ENCODE measurements at places on chromosomes 6 and 20.

GRCh38 chr20:52847029-52847660, 125.0 kb upstream of the TSHZ2 start:
- DNase-seq, result no peak

DNA sequence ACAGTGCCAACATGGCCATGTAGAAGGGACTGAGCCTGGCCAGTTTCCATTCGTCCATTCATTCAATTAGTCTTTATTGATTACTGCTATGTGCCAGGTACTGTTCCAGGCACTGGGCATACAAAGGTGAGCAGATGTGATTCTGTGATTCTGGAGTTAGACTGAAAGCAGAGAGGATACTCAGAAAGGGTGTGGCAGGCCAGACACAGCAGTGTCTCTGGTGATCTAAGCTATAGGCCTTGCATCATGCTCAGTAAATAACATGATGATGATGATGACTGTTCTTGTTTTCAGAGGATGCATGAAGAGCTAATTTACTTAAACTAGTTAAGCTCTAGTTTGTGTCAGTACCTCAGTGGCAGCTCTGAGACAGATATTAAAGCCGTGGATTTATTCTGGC, 31.4 kb upstream of the FUCA2 start:
- no peak for DNase-seq

DNA sequence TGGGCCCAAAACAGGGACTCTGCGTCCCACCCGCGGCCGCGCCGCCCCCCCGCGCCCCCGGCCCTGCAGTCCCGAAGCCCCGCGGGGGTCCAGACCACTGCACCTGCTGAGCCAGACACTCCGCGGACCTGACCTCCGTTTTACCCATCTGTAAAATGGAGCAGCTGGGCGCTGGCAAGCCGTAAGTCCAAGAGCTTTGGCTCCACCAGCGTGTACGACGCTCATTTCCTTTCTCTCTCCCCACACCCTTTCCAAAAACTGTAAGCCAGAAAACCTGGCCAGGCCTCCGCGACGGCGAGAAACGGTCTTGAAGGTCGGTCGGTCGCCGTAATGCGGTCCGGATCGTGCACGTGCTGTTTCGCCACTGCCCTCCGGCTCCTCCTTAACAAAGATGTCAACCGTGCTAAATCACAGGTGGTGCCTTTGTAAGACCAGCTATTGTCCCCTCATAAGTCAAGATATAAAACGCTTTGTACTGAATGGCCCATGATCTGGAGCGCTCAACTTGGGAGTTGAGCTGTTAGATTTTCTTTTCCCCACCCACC, 7.8 kb upstream of the NR2E1 start:
- DNase-seq, result no peak

DNA sequence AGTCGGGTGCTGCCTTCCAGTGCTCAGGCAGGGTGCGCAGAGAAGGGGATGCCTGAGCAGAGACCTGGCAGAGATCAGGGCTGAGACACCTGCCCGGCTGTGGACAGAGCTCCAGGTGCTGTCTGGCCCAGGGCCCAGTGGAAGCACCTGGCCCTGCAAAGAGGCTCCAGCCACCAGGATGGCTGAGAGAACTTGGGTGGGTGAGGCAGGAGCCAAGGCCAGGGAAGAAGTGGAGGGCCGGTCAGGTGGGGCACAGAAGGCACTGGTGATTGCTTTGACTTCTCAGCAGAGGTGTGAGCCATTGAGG, 31.2 kb downstream of the PNLDC1 start:
- no peak for DNase-seq

DNA sequence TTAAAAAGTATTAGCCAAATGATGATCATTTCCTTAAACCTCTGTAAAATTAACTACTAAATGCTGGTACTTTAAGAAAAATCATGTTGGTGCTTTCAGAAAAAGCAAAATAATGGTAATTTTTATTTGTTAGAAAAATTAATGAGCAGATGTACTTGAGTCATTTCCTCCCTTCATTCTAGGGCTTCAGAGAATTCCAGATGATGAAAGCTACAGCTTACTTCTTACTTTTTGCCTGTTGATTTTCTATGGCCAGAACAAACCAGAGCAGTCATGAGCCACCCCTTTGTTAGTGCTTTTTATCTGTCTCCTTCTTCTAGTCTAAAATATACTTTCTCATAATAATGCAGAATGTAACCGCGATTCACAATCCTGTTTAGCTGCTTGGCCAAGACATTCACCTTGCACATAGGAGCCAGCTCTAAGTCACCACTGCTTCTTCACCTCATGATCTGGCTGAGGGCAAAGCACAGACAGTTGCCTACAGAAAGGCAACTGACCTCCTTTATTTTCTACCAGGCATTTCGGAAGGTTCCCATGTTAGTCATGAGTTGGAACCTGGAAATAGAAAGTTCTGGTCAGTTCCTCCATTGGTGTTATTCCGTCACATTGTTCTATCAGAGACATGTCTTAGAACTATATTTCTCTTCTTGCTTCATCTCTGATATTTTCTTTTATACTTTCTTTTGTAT, 43.5 kb upstream of the TINAG start:
- peak; percentile 14 for DNase-seq

GRCh38 chr20:37422791-37423286, 76.9 kb downstream of the SRC start:
- no peak for DNase-seq

GRCh38 chr6:84314377-84314898, 87.0 kb upstream of the CEP162 start:
- no peak for DNase-seq

GRCh38 chr6:148972481-148972880, 225.7 kb downstream of the UST start:
- DNase-seq, result no peak

- peak; percentile 50 for DNase-seq
These were observed 516 bp downstream of the GTPBP2 start for GRCh38 chr6:43628393-43629103.

DNA sequence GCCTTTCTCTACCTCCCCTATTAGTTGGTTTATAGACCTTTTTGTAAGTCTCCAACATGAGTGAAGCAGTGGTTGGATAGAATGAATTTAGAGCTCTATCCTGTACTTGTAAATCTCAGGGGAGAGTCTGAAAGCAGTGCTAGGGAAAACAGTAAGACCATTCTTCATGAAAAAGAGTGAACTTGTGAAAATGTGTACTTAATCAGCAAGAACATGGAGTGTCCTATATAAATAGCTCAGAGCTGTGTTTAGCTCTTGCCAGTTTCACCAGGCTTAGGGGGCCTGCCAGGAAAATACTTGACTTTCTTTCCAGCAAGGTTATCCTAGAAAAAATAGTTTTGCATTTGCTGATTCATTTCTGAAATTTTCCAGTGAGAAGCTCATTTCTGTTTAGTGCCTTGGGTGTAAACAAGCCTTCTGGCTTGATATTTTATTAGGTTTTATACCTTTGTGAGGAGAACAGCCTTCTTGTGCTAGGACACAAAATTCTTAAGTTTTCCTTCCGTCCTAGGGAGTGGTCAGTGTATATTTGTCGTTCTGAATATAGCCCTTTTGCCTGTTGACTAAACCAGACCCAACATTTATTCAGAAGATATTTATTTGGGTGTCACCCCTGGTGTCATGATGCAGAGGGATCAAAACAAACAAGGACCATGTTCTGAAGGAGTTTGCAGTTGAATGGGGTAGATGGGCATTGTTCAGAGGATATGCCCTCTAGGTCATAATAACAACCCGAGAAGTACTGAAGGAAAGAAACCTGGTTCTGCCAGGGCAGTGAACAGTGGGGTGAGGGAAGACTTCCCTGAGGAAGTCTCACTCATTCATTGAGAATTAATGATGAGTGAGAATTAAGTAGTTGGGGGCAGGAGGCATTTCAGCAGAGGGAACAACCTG, 7.6 kb downstream of the ARFGEF2 start:
- peak; percentile 78 for DNase-seq

DNA sequence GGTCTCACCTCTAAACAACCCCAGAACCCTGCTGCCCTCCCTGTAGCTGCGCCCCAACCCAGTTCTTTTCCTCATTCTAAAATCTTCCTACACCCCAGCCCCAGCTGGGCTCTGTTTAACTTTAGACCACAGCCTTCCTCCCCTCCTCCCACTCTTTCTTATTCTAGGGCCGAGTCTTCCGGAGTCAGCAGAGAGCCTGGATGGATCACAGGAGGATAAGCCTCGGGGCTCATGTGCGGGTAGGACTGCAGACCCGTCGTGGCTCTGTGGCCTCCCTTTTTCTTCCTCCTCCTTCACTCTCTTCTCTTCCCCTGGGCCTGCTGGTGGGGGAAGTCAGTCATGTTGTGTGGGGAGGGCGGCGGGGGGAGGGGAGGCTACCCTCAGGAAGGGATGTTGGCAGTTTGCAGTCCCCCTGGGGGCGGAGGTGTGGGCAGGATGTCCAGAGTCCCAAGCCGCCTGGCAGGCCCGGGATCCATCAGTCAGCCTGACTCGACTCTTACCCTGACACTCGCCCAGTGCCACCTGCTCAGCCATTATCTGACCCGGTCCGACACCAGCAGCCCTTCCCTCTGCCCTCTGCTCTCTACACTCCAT, 8.1 kb downstream of the CAPN11 start:
- no peak for DNase-seq

- DNase-seq, result no peak
These were observed 309.5 kb upstream of the CHD6 start for GRCh38 chr20:41927655-41928054.

- no peak for DNase-seq
These were observed 7.1 kb upstream of the GTF2H4 start for GRCh38 chr6:30900863-30901417.

DNA sequence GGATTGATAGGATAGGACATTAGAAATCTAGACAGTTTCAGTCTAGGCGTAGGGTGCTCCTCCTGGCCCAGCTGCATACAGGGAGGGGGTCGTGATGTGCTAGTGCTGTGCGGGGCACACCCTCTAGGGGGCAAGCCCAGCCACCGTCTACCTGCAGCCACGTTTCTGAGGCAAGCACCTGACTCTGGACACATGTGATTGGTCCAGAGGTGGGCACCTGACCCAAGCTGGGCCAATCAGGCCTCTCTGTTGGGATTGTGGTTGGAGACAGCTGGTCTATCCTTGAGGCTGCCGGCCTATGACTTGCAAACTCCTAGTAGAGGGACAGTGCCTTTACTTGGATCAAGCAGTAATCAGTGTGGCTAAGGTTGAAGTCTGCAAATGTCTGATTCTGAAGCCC, 317.1 kb downstream of the BMP7 start:
- DNase-seq, result no peak

DNA sequence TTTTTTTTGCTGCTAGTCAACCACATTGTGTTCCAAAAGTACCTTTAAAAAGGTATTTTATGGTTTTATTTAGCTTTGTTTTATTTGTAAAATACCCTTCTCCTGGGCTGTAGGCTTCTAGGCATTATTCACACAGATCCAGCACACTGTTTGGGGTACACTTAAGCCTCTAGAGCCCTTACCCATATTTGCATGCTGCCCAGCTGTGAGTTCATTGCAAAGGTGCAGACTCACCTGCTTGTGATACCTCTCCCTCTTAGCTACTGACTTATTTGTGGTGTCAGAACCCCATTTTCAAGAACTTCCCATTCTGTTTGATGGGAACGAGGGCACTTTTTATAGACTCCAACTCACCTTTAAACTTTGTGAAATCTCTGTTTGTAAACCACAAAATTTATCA, 69.8 kb downstream of the RIN2 start:
- no peak for DNase-seq

- DNase-seq, result no peak
These were observed 404 bp downstream of the CEP162 start for GRCh38 chr6:84227044-84227433.

DNA sequence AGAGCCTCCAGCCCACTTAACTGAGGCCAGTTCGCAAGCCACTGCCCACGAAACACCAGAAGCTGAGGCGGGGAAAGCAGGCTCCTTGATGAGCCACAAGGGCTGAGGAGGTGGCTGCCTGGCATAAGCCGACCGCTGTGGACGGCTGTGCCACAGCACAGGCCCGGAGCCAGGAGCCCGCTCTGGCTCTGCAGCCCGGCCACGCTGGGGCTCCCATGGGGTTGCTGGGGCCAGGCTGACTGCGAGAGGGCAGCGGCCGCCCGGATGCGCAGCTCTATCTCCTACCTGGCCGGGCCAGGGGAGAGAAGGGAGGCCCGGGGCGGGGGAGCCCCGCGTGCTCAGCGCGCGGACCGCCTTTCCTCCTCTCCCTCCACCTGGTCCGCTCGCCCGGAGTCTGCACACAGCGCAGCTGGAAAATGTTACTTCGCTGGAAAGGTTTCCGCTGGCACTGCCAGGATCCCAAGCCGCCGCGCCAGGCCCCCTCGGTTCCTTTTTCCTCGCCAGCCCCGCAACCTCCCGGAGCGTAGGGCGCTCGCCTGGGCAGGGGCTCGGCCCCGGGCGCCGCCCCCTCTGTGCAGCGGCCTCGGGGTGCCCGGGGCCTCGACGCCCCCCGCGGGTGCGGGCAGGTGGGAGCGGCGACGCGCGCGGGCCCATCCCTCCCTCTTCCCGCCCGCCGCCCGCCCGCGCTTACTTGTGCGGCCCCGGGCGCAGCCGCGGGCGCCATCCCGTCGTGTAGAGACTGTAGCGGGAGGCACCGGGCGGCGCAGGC, 657 bp downstream of the EMILIN3 start:
- DNase-seq, result no peak

- no peak for DNase-seq
These were observed 114.4 kb downstream of the FOXC1 start for GRCh38 chr6:1724124-1724523.

DNA sequence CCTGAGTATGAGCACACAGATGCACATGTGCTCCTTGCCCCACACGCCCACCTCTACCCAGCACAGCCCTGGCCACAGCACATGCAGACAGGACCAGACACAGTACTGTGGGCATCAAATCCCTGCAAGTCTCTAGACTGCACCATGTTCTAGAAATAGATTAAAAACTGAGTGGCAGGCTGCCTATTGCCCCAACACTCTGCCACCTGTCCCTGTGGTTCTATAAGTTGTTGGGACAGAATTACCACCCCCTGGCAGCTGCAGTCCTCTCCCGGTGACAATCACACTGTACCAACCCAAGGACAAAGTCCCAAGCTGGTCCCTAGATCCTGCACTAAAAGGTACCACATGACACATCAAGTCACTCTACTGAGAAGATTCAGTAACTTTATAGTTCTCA, 70.2 kb downstream of the B3GAT2 start:
- DNase-seq, result no peak

GRCh38 chr6:52502306-52503029, 74.4 kb downstream of the TRAM2 start:
- DNase-seq, result no peak

- peak; percentile 88 for DNase-seq
These were observed 25.2 kb downstream of the FBXO30 start for GRCh38 chr6:145789443-145789842.

- DNase-seq, result no peak
These were observed 176.9 kb upstream of the SUPT3H start for GRCh38 chr6:45554591-45554990.

- DNase-seq, result no peak
These were observed 21.6 kb upstream of the TRIM27 start for GRCh38 chr6:28945349-28945748.

DNA sequence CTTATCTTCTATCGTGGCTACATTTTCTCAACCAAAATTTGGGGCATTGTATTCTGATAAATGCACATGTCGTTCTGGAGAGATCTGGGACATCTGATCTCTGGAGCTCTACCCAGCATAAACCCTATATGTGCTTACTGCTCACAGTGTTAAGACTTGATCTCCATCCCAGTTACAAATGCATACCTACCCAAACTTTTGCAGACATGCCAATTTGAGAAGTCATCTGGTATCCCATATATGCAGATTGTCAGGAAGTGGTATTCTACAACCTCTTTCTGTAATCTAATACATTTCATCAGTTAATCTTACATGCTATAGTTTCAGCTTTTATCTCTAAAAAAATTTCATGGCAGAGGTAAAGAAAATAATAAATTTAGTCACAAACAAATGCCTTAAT, 11.2 kb downstream of the BAG2 start:
- DNase-seq, result no peak

Data from fibroblast of lung (primary cell).